ENCODE measurements at places on chromosomes 13 and 19. TPM values are rescaled to one million over a fixed set of nuclear protein-coding genes. Genes with fewer than 3 reads are reported as not detected.
A peak's percentile ranks its signal among the peaks of the same experiment; 100 is the strongest.

Gene GIPC3
- total RNA-seq: not detected

Gene BRME1
- 0.11 TPM for total RNA-seq

Gene APOC4
- total RNA-seq: not detected

Gene ZNF497
- total RNA-seq: 0.97 TPM

Gene STOML3
- total RNA-seq: not detected

DNA sequence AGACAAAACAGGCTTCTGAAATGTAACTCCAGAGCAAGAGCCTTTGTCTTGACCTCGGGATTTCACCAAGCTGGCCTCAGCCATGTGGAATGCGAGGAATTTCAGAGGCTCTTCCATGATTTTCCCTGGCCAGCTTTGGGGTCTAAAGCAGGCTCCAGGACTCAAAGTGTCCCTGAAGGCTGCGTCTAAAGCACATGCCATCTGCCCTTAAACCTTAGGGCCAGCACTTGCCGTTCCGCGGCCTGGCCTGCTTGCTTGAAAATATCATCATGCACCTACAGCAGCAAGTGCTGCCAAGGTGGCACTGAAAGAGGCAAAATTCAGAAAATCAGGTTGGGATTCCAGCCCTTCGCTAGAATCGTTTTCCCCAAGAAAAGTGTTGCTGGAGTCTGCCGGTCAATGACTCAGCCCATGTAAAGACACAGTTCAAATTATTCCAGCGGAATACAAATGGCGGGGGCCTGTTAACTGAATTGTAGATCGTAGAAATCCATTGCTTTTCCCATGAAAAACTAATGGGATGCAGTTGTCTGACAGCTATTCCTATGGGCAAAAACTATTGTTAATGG is 105.7 kb upstream of the RAP2A start:
- no peak overlapping the region for H3K4me3 ChIP-seq
- no peaks in the 10 kb centered on the region for H3K27me3 ChIP-seq
- peaks cover 26% of the 10 kb centered on the region for H3K4me1 ChIP-seq
- H3K27ac ChIP-seq: no peak overlapping the region
- DNase-seq: peak; percentile 56

- H3K27me3 ChIP-seq: no peaks in the 10 kb centered on the region
- no peak overlapping the region for H3K27ac ChIP-seq
- no peaks in the 10 kb centered on the region for H3K36me3 ChIP-seq
- DNase-seq: peak; percentile 41
- no peak overlapping the region for H3K4me3 ChIP-seq
These were observed 74.5 kb upstream of the NBEA start for GRCh38 chr13:34867590-34867989.

DNA sequence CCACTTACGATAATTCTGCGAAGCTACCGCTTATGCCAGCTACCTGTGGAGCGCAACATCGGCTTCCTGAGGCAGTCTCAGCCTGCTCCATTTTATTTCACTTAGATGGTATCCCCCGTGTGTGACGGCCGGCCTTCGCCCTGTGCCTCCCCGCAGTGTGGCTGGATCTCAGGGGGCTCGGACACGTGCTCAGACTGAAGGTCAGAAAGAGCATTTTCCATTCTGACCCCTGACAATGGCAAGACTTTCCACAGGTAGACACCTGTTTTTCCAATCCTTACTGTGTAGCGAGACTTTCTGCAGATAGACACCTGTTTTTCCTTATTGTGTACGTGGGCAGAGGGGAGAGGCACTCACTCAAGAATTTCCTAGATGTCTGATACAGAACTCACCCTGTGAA is 52.7 kb downstream of the ATP11A start:
- H3K27me3 ChIP-seq: no peaks in the 10 kb centered on the region
- H3K4me1 ChIP-seq: peaks cover 26% of the 10 kb centered on the region
- no peak overlapping the region for H3K27ac ChIP-seq
- DNase-seq: no peak
- H3K4me3 ChIP-seq: no peak overlapping the region
- no peaks in the 10 kb centered on the region for H3K36me3 ChIP-seq

- no peak within 1 kb of the TSS for H3K4me3 ChIP-seq
- no peaks in the 10 kb centered on the region for H3K36me3 ChIP-seq
- peaks cover 3% of the 10 kb centered on the region for H3K27me3 ChIP-seq
- peak; percentile 68 for DNase-seq
- H3K4me1 ChIP-seq: no peaks in the 10 kb centered on the region
These were observed at the start of gene FFAR3 for GRCh38 chr19:35357867-35358573. Gene FFAR3, plus strand, starts transcription at chr19:35358460. Its CDS starts 431 bp downstream, at chr19:35358891.

- no peaks in the 10 kb centered on the region for H3K4me1 ChIP-seq
- H3K4me3 ChIP-seq: no peak overlapping the region
- no peak overlapping the region for H3K27ac ChIP-seq
These were observed 2.0 kb upstream of the FFAR2 start for GRCh38 chr19:35445826-35446593.

DNA sequence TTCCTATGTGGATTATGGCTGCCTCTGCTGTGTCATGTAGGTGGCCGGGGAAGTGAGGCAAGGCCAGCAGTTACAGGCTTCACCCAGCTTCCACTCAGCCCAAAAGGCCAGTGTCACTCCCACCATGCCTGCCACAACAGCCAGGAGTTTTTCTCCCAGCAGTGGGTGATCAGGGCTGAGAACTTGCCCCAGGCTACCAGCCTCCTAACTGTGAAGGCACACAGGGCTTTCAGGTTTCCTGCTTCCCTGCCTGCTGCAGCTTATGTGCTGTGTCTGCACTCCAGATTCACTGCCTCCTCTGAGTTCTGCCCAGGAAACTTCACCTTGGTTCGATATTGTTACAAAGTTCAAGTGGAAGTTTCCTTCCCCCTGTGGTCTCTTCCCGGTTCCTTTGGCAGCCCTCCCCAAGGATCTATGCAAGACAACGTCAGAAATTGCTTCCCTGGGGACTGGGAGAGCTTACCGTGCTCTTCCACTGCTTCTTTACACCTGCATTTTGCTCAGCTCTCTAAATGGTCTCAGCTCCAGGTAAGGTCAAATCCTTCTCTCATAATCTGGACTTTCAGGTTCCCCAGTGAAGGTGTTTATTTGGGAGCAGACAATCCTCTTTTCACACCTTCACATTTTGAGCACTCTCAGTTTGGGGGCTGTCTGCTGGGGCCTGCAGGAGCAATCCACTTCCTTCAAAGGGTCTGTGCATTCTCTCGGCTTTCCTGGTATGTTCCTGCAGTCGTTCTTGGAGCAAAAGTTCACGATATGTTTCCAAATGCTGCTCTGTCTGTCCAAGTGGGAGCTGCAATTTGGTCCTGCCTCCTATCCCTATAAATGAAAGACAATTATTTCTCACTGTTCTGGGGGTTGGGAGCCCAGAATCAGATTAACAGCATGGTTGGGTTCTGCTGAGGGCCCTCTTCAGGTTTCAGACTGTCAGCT is 1730.1 kb upstream of the PRR20A start:
- H3K27me3 ChIP-seq: no peaks in the 10 kb centered on the region
- no peak overlapping the region for H3K27ac ChIP-seq
- H3K4me1 ChIP-seq: no peaks in the 10 kb centered on the region
- H3K4me3 ChIP-seq: no peak overlapping the region

GRCh38 chr13:46119883-46120614 is 15.2 kb upstream of the CPB2 start:
- H3K27ac ChIP-seq: no peak overlapping the region
- H3K27me3 ChIP-seq: no peaks in the 10 kb centered on the region
- no peaks in the 10 kb centered on the region for H3K4me1 ChIP-seq
- peak; percentile 24 for DNase-seq
- H3K36me3 ChIP-seq: no peaks in the 10 kb centered on the region
- no peak overlapping the region for H3K4me3 ChIP-seq
